ENCODE measurements at places on chromosomes 12 and 14. TPM values are rescaled to one million over a fixed set of nuclear protein-coding genes. Genes with fewer than 3 reads are reported as not detected.

Gene SMCO2
- not detected for total RNA-seq

Gene KRT74
- total RNA-seq = not detected

Gene ERP27
- total RNA-seq = under 0.01 TPM

Gene TEX52
- total RNA-seq = not detected

Gene SLC8B1
- total RNA-seq = 22.0 TPM

Gene ADAM21
- total RNA-seq = under 0.01 TPM

Gene RFC5
- 11.8 TPM for total RNA-seq

Gene IL26
- not detected for total RNA-seq

Gene CLMN
- 0.35 TPM for total RNA-seq

Gene MIP
- not detected for total RNA-seq

Gene FSCB
- total RNA-seq = not detected

Gene TAS2R30
- 0.26 TPM for total RNA-seq

Gene SIX1
- 8.2 TPM for total RNA-seq

Gene OASL
- total RNA-seq = 0.34 TPM

Gene IL22
- total RNA-seq = not detected

Gene SLC38A6
- total RNA-seq = 14.0 TPM

Gene CLEC4D
- not detected for total RNA-seq

All from pericardium fibroblast (primary cell).